ENCODE measurements at places on chromosomes 2 and 18.

- DNase-seq, result no peak
These were observed 156.6 kb downstream of the DNAH7 start for GRCh38 chr2:195912079-195912478.

GRCh38 chr2:152466980-152467676 is 132.2 kb downstream of the FMNL2 start:
- no peak for DNase-seq

- DNase-seq, result no peak
These were observed 393.9 kb upstream of the ACVR2A start for GRCh38 chr2:147450661-147451510.

DNA sequence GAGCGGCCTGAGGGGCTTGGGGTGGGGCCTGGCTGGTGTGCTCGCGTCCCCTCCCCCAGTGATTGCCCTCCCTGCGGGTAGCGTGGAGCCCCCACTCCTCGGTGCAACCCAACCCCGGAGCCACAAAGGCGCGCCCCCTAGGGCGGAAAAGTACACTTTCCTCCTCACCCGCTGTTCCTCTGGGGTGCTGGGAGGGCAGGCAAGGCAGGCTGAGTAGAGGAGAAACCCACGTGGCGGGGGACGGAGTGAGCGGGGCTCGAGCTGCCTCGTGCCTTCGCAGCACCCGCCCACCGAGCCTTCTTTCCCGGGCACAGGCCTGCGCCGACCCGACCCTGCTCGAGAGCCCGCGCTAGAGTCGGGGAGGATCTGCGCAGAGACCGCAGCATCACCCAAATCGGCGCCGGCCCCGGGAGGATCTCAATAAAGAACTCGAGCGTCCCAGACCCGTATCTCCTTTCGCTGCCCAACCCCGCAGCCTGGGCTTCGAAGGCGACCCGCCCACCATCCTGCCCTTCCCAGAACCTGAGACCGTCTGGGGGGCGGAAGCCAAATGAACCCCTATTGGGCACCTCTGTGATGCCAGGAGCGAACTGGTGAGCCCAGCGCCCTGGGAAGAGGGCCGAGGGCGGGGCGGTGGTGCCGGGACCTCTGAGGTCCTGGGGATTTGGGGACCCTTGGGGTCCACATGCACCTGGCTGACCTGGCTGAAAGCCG is 1.5 kb downstream of the UCN start:
- DNase-seq, result no peak

- DNase-seq, result no peak
These were observed 648.9 kb upstream of the SALL3 start for GRCh38 chr18:78330766-78331165.

Data from cortex of kidney (tissue), 1 donor.